Activated CD8-positive, alpha-beta T cell treated with anti-CD3 and anti-CD28 coated beads, Interleukin-2, amount 10 ng/mL, durations not matched to agents 7 days and 5 days (primary cell): ENCODE measurements at places on chromosomes 2 and 18. TPM values are rescaled to one million over a fixed set of nuclear protein-coding genes. Genes with fewer than 3 reads are reported as not detected.

The GALNT3 gene
- total RNA-seq, result 5.8 TPM

The LRRC30 gene
- not detected for total RNA-seq

GRCh38 chr2:205582366-205582765 is 99.9 kb upstream of the NRP2 start:
- H3K27ac ChIP-seq, result no peak overlapping the region
- H3K36me3 ChIP-seq, result no peaks in the 10 kb centered on the region
- no peak for DNase-seq
- peaks cover 2% of the 10 kb centered on the region for H3K27me3 ChIP-seq
- no peak overlapping the region for H3K4me3 ChIP-seq

DNA sequence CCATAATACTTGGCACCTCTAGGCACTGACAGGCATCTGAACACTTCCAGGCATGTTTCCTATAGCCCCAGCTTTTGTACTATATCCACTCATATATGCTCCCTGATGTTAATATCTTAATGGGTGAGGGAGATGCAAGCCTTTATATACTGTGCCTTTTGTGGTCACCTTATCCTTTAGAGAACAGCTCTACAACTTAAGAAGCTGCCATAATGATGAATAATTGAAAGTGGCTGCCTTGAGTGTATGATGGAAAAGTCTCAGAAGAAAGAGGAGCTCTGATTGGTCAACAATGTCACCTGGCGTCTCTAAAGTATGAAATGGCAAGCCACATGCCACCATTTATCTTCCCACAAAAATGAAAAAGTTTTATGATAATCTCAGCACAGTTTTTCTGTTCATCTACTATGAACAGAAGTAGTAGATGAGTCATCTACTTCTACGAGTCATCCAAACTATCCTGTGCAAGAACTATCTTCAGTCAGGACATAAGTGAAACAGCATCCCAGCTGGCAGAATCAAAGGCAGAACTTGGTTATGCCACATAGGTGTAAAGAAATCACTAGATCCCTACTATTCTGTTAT is 997.9 kb upstream of the CELF4 start:
- H3K36me3 ChIP-seq, result no peaks in the 10 kb centered on the region
- no peaks in the 10 kb centered on the region for H3K27me3 ChIP-seq
- DNase-seq, result no peak
- H3K4me3 ChIP-seq, result no peak overlapping the region
- H3K27ac ChIP-seq, result no peak overlapping the region
- H3K4me1 ChIP-seq, result no peaks in the 10 kb centered on the region

DNA sequence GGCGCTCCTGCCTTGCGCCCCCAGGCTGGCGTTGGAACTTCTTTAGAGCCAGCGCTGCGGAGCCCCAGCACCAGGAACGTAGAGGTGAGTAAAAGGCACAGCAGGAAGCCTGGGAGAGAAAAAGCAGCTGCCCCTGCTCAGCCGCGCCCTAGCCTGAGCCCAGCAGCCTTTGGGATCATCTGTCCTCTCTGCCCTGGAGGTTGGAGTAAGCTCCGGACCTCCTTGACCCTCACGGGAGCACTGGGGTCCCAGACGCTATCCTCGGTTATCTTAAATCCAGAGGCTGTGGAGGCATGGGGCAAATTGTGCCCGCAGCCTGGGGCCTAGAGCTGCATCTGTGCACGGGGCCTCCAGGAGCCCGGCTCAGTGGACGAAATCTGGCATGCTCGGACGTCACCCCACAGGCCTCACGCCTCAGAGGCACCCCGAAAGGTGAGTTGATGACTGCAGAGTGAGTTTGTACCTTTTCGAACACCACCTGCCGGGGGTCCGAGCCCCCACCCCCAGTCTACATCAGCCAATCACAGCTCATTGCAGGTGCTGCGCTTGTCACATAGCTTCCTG is 1.6 kb upstream of the SLC66A2 start:
- H3K4me1 ChIP-seq, result peaks cover 13% of the 10 kb centered on the region
- no peak overlapping the region for H3K27ac ChIP-seq
- peaks cover 6% of the 10 kb centered on the region for H3K36me3 ChIP-seq
- H3K4me3 ChIP-seq, result no peak overlapping the region
- H3K27me3 ChIP-seq, result peaks cover 15% of the 10 kb centered on the region
- DNase-seq, result no peak
